ENCODE measurements at places on chromosomes 6 and 20. TPM values are rescaled to one million over a fixed set of nuclear protein-coding genes. Genes with fewer than 3 reads are reported as not detected.

GRCh38 chr6:96468681-96469224, 52.9 kb upstream of the UFL1 start:
- DNase-seq, result no peak

- peak; percentile 76 for DNase-seq
Measured at GRCh38 chr6:33700391-33701050, 11.0 kb downstream of the UQCC2 start.

The C6orf58 gene
- not detected for total RNA-seq

The ISM1 gene
- total RNA-seq, result 1.5 TPM

The PROKR2 gene
- total RNA-seq, result not detected

GRCh38 chr20:4711511-4711910, 10.2 kb upstream of the PRND start:
- DNase-seq, result no peak

The ZGPAT gene
- 16.0 TPM for total RNA-seq

DNA sequence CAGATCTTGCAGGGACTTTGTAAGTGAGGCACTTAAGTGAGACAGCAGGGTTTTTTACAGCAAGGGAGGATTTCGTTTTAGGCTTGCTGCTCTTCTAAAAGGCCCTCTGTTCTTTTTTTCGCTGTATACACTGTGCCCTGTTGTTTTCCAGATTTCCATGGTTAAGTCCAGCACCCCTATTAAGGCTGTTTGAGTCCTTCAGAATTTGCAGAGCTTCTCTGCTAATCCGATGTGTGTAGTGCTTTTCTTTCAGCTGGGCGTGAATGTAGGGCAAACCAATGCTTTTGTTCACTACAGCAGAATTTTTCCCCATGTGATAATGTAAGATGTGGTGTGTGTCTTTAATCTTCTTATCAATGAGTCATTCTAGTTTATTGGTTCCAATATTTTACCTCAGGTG, 200.5 kb upstream of the RREB1 start:
- DNase-seq, result no peak

GRCh38 chr6:27327023-27327738, 15.1 kb upstream of the POM121L2 start:
- no peak for DNase-seq

The C20orf144 gene
- total RNA-seq, result not detected

The HLA-DMA gene
- 16.3 TPM for total RNA-seq

The ZBTB46 gene
- total RNA-seq, result 13.5 TPM

GRCh38 chr6:45474376-45474775, 96.6 kb upstream of the SUPT3H start:
- DNase-seq, result no peak

- no peak for DNase-seq
Measured at GRCh38 chr6:100719883-100720682, 161.0 kb downstream of the ASCC3 start.

- DNase-seq, result no peak
Measured at GRCh38 chr20:5374171-5374570, 57.4 kb upstream of the PROKR2 start.

The ECT2L gene
- 0.70 TPM for total RNA-seq

DNA sequence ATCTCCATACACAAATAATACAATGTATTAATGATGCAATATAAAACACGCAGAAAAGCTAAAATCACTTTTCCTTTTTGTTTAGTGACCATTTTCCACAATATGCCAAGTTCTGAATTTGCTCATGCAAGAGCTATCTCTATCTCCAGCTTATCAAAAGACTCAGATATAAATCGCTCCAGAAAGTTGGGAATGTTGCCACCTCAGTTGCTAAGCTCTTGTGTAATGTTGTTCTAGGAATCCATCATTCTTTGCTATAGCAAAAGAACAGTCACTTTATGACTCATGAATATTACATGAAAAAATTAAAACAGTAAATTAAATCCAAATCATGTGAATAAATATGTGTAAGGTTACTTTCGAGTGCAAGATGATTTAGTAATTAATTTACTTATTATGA, 8.7 kb downstream of the PLAGL1 start:
- no peak for DNase-seq

The HLA-F gene
- 27.2 TPM for total RNA-seq

DNA sequence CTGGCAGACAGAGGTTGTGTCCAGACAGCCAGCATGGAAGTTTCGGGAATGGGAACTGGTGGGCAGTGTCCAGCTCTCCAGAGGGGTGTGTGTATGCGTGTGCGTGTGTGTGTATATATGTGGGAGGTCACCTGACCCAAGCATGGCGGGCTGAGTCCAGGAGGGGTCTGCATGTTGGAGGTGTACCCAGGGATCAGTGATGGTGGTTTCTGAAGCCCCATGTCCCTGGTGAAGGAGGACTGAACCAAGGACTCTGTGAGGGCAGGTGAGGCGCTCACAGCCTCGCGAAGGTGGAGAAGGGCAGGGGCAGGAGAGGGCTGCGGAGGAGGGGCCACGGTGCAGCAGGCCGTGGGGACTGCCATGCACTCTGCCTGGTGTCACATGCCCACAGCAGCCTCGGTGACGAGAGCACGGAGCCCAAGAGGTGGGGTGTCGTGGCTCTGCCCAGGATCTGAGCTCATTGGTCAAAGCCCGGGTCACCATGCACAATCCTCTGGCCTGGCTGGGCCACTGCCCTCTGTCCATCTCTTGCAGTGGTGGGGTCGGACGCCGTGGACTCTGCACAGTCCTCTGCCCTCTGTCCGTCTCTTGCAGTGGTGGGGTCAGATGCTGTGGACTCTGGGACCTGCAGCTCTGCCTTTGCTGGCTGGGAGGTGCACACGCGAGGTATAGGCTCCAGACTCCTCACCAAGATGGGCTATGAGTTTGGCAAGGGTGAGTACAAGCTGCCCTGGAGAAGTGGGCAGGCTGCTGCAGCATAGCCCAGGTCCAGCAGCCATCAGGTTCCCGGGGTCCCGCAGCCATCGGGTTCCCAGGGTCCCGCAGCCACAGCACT, 2.1 kb upstream of the LIME1 start:
- DNase-seq, result no peak

The SIRPA gene
- total RNA-seq, result 19.5 TPM

- no peak for DNase-seq
Measured at GRCh38 chr20:45452772-45453691, 16.5 kb upstream of the WFDC2 start.

GRCh38 chr6:109167562-109167961, 72.3 kb downstream of the CEP57L1 start:
- no peak for DNase-seq

DNA sequence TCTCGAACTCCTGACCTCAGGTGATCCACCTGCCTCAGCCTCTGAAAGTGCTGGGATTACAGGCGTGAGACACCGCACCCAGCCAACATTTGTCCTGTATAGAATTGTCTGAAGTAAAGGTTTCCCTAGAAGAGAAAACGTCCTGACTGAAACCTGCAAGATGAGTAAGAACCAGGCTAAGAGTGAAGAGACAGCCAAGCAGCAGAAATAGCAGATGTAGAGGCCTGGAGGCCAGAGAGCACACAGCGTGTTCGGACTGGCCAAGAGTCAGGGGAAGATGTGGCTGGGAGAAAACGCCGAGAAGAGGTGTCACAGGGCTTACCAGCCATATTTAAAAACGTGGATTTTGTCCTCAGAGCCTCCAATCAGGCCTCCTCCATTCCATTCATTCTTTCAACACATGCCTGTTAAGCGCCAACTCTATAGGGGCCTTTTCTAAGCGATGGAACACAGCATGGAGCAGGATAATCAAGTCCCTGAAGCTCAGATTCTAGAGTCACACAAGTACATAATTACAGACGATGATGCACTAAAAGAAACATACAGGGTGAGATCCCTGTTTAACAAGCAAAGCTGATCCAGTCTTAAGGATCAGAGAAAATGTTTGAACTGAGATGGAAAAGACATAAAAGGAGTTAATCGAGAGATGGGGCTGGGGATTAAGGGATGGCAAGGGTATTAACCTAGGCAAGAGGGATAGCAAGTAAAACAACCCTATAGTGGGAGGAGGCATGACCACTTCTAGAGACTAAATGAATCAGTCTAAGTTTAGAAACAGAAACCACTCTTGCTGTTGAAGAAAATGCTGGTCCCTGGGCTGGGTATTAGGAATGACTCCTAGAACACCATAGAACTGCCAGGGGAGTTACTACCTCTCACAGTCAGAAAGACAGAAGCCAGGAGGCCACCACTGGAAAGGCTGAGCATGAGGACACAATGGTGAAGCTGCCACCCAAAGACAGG, 4.8 kb downstream of the ZCCHC3 start:
- no peak for DNase-seq

DNA sequence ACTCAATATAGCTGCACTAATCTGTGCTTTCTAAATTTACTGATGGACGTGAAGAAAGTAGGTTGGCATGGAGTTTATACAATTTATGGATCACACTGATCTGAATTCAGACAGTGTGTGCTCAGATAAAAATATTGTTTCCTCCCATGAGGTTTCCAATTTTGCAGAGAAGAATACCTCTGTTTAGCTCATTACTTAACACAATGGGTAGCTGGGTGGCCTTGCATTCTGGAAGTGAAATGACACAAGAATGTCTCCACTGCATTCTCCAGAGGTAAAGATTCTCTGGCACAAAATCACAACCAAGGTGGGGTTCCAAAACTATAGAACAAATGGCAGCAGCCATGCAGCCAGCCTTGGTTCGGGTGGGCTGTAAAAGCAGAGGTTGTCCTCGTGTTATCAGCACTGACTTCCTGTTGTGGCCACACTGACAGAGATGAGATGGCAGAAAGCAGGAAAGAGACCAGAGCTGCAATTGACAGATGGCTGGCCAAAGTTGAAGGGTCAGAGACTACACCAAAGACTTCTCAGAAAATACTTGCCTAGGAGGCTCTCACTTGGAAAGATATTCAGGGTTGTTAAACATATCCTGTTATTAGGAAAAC, 50.2 kb downstream of the HDAC2 start:
- DNase-seq, result no peak

The RIPK1 gene
- total RNA-seq, result 6.6 TPM

The DLL1 gene
- total RNA-seq, result 18.6 TPM

DNA sequence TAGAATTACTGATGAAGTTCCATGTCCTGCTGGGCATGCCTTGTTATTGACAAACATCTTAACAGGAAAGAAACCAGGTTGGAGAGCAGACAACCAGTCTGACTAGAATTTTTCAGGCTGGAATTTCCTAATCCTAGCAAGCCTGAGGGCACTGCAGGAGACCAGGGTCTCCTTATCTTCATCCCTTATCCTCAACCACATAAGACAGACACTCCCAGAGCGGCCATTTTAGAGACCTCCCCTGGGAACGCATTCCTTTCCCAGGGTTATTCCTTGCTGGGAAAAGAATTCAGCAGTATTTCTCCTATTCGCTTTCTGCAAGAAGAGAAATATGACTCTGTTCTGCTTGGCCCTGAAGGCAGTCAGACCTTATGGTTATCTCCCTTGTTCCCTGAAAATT, 803.7 kb downstream of the GRIK2 start:
- DNase-seq, result no peak

The TCF21 gene
- total RNA-seq, result 4.1 TPM

- DNase-seq, result no peak
Measured at GRCh38 chr6:52612336-52613054, 35.6 kb upstream of the TRAM2 start.

The GMNN gene
- 7.1 TPM for total RNA-seq

- DNase-seq, result no peak
Measured at GRCh38 chr6:152298848-152299735, 338.1 kb downstream of the SYNE1 start.

Measured in Right ventricle myocardium superior (tissue), 1 donor.